ENCODE measurements at places on chromosomes 1 and 21.

DNA sequence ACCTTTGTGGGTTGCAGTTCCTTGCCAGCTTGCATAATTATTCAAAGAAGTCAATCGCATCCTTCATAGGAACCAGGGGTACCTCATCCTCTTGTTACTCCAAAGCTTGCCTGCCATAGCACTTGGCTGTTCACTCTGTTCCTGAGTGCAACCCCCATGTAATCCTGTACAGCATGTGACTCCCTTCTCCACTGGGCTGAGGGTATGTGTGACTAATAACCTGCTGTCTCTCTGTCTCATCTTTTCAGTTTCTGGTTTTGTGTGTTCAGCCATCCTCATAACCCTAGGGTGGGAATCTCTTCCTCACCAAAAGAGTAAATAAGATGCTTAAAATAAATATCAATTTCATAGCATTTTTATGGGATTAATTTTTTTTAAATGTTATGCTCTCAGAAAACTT is 351.9 kb downstream of the S1PR1 start:
- no peak for DNase-seq

- DNase-seq: no peak
Measured at GRCh38 chr1:187474336-187474735, 645.6 kb downstream of the PLA2G4A start.

DNA sequence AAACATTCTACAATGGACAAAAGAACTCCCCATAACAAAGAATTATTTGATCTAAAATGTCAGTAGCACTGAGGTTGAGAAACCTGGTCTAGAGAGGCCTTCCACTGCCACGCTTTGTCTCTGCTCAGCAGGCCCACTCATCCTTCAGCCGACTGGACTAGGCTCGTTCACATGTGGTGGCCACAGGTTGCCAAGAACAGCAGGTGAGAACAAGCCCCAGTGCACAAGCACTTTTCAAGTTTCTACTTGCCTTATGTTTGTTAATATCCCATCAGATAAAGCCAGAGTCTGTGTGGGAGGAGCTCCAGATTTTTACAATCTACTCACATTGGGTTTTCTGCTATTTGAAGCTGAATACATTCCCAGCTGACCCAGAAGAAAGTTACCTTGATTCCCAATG is 9.1 kb upstream of the EFHD2 start:
- DNase-seq: no peak

DNA sequence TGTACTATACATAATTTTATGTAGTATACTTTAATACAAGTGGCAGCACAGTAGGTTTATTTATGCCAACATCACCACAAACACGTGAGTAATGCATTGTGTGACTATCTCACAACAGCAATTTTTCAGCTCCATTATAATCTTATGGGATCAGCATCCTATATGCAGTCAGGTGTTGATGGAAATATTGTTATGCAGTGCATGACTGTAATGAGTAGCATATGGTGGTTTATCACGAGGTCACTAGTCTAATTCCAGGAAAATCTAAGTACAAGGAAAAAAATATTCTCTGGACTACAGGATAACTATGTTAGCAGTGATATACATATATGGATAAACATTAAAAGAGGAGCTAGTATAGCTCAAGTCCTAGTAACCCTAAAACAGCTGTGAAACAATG is 69.0 kb downstream of the ATP1B1 start:
- no peak for DNase-seq

DNA sequence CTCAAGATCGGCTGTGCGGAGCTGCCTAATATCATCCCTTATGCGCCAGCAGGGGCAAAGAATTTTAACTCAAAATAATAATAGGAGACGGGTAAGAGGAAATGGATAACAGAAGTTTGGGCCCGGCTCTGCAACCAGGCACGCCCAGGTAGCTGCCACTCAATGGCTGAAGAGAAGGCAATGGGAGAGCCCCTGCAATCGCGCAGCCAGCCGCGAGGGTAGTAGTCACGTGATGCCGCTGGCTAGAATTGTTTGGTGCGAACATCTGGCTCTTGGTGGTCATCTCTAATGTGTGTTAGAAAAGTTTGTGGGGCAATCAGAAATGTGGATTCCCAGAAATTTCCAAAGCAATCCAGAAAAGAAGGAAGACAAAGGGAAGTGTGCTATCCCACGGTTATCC is 12.3 kb downstream of the BARHL2 start:
- DNase-seq: no peak

DNA sequence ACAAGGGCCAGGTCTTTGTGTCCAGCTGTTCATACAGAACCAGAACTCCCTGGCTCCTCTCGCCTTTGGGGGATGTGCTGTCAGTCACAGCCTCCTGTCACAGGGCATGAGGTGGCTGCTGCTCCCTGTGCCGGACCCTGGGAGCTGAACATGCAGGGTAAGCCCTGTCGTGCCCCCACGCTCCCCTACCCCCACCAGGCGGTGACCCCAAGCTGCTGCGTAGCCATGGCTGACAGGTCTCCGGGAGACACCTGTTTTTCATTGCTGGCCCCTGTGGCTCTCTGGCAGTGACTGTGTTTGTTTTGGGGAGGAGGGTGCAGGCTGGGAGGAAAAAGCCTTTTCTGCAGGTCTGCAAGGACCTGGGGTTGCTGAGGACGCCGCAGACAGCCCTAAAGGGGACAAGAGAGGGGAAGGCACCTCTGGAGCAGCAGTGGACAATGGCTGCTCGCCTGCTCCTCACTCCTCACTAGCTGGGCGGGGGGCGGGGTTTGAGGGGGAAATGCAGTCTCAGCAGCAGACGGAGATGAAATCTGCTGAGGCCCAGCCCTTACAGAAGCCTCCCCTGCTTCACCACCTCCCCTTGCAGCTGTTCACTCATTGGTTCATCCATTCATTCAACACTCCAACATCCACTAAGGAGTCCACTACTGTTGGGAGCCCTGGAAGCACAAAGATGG is 81.4 kb downstream of the TRABD2B start:
- no peak for DNase-seq
